ENCODE measurements at places on chromosomes 7 and 10. TPM values are rescaled to one million over a fixed set of nuclear protein-coding genes. Genes with fewer than 3 reads are reported as not detected.

DNA sequence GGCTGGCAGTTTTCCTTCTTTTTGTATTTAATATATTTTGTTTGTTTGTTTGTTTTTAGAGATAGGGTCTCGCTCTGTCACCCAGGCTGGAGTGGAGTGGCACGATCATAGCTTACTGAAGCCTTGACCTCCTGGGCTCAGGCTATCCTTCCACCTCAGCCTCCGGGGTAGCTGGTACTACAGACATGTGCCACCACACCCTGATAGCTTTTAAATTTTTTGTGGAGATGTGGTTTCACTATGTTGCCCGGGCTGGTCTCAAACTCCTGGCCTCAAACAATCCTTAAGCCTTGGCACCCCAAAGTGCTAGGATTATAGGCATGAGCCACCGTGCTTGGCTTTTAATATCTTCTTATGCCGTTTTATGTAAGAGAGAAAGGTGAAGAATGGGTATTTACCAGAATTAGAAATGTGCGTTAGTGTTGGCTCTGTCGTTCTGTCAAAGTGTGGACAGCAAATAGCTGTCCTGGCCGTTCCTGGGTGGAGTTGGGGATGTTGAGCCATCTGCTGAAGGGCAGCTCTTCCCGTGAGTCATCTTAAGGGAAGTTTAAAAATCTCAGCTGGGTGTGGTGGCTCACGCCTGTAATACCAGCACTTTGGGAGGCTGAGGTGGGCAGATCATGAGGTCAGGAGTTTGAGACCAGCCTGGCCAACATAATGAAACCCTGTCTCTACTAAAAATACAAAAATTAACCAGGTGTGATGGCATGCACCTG is 14.8 kb downstream of the OGDH start:
- DNase-seq, result no peak

The SFXN4 gene
- total RNA-seq, result 48.2 TPM

GRCh38 chr10:126798649-126799048 is 106.6 kb upstream of the DOCK1 start:
- no peak for DNase-seq

The NKX6-2 gene
- total RNA-seq, result not detected

DNA sequence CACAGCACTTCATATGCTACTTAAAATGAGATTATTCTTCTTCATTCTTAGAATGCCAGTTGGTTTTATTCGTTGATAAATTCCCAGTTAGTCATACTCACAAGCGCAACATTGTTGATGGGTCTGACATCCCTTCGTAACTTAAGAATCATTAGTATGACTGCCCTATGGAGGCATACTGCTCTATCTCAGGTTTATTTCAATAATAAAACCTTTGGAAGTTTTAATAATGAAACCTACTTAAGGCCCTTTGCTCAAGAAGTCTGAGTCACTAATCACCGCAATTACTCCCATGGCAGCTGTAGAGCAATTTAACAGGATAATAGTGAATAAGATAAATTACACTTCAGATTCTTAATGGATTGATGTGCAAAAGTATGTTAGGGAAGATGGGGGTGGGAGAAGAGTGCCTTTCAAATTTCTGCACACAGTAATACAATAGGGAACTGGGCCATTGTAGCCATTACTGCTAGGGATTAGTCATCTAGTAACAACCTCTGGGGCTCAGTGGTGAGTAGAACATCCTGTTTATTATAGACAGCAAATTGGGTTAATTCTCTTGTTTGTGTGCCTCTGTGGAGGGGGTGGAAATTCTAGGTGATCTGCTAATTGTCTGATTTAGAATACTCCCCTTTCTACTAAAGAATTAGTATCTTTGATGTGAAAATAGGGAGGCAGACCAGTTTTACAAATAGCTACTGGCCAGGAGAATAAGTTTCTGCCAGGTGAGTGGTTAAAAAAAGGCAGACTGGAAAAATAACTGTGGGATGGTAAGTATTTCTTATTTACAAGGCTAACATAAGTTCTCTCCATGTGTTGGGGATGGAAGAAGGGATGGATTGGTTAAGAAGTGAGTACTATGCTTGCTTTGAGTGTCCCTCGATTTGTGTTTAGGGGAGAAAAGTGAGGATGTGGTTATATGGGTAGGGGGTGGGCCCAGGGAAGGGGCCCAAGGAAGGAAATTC is 74.5 kb upstream of the VKORC1L1 start:
- DNase-seq, result no peak

GRCh38 chr10:31897506-31897905 is 31.1 kb downstream of the ARHGAP12 start:
- no peak for DNase-seq

The PLCE1 gene
- total RNA-seq, result not detected

DNA sequence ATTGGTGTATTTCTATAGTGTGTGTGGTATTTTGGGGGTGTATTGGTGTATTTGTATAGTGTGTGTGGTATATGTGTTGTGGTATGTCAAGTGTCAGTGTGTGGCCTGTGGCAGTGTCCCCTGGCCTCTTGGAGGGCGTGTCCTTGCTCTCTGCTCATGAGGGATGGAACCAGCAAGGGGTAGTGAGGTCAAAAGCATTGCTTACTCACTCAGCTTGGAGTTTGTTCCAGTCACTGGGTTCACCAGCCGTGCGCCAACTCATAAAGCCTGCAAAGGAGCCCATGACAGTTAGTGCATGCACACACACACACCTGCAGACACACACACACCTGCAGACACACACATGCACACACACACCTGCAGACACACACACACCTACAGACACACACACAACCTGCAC is 4.3 kb upstream of the TRPV6 start:
- no peak for DNase-seq

GRCh38 chr7:157799076-157799685 is 462.4 kb downstream of the DNAJB6 start:
- DNase-seq, result no peak

The SCIN gene
- not detected for total RNA-seq

The SEMA3E gene
- total RNA-seq, result not detected

GRCh38 chr7:38907766-38908165 is 1.2 kb downstream of the VPS41 start:
- DNase-seq, result no peak

The TMEM178B gene
- not detected for total RNA-seq

Data from Karpas-422 (cell line).